Hindlimb muscle (tissue), 1 donor: ENCODE measurements at places on chromosomes 7 and 10.

DNA sequence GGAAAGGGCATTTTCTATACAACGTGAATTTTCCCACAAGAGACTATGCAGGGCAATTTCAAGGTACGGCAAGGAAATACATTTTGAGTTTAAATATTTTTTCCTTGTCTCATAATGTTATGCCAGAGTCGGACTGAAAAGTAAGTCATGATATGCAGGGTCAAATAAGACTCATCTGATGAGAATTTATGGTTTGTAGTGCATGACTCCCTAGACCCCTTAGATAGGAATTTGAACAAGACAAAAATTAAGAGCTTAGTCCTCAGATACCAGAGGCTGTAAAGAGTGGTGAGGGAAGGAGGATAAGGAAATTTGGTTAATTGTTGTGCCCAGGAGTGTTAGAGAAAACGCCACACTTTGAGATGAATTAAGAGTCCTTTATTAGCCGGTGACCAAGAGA is 616.6 kb downstream of the XPNPEP1 start:
- DNase-seq: no peak

- no peak for DNase-seq
Measured at GRCh38 chr7:140863867-140864266, 60.9 kb downstream of the BRAF start.

- no peak for DNase-seq
Measured at GRCh38 chr7:22671177-22671879, 55.7 kb upstream of the IL6 start.

DNA sequence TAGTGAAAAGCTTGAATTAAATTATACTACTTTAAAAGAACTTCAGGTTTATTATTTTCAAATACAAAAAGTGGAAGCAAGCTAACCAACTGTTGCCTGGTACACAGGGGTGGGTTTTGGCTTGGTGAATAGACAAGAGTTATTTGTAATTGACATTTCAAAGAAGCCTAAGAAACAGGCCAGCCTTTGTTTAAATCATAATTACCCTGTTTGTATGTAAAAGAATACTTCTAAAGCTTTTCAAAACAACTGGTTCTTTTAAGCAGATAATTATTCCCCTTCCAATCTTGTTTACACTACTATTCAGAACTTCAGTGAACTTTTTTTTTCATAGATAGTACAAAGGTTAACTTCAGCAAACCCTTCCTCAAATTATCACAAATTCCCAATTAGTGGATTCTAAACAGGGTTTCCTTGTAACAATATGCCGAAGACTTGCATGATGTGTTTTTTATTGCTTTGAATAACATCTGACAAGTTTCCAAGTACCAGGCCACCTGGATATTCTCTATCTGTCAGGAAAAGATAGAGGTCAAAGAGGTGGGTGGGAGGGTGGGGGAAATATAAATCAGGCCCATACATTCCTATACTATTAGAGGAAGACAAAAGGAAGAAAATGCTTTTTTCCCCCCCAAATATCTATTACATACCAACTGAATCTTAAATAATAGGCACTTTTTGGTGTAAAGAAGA is 20.4 kb downstream of the SSMEM1 start:
- DNase-seq: no peak

- DNase-seq: no peak
Measured at GRCh38 chr7:31896925-31897324, 173.3 kb downstream of the PDE1C start.

DNA sequence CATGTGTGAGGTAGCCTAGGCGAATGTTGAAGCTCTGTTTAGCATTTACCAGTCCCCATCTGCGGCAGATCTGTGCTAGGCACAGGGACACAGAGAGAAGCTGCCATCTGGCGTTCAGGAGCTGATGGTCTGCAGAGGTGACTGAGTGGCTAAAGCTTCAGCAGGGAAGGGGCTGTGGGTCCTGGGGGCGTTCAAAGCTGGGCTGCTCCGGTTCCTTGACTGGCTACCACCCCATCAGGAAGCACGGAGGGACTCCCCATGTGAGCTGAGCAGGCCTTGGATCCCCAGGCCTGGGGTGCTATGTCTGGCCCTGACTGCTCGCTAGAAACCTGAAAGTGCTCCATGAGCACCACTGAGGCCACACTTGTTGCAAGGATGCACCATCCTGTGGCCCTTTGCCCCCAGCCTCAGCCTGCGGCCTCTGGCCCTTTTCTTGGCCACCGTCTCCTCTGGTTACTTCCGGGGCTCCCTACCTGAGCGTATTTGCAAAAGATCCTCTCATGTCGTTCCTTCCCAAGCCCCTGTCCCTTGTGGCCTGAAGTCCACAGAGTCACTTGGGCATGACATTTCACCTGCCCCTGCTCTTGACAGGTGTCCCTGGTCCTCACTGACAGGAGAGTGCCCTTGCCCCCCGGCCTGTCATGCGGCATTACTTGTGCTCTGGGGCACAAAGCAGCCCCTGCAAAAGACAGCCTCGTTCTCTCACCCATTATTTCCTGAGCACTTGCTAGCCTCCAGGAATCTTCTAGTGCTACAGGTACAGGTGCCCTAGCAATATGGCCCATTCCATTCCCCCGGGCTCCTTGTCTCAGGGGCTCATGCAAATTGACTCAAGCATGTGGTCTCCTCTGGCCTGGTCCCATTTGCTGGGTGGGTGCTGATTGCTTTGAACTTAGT is 108.1 kb downstream of the GLRX3 start:
- no peak for DNase-seq

DNA sequence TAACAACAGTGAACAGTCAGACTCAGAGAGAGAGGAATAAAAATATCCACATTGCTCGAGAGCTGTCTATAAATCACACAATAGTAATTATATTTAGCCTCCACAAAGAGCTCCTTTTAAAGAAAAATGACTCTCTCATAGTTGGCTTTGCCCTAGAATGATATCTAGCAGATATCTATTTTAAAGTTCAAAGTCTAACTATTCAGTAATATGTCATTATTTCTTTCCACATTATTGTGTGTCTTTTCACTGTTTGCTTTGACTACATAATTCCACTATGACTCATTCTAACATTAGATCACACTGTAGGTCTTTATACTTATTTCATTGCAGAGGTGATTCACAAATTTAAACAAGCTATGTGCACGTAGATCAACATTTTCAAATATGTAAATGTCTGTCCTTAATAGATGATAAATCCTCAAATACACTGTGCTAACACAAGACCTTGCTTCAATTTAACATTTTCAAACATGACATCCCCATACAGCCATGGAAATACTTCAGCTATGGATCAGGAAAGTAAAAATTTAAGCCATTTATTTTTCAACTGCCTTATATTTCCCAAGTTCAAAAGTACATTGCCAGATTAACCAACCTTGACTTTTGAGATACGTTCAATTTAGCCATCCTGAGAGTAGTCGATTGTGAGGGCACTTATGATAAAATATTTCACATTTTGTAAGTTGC is 99.9 kb upstream of the AKR1E2 start:
- no peak for DNase-seq

GRCh38 chr7:100211342-100211780 is 8.4 kb upstream of the PVRIG start:
- no peak for DNase-seq

DNA sequence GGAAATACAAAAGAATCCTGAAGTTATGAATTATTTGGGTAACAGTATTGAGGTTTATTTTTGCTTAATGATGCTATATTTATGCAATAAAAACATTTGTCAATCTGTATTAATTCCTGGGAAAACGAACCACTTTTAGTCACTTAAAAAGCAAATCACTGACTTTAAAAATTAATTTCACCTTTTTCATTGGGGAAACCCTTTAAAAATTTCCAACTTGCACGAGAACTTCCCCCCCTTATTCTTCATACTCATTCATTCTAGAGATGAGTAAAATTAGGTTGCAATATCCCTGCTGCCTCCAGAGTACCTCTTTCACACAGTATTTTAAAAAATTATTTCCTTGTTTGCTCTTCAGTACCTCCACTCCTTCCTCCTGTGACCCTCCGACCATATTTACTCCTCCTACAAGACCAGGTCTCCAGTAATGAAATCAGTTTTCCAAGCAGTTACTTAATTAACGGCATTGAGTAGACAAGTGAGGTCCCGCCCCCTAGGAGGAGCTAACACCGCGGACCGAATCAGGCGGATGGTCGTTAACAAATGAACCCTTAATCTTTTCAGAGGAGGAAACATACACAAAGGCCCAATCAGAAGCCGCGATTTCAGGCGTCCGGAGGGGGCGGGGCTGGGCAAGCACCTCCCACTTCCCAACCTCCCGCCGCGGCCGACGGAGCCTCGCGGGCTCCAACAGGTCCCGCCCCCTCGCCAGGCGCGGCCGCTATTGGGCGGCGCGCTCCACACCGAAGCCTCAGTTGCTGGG is 465 bp upstream of the TRIM24 start:
- peak; percentile 98 for DNase-seq

- no peak for DNase-seq
Measured at GRCh38 chr10:50788951-50789945, 49.5 kb downstream of the ASAH2B start.

GRCh38 chr10:99529591-99530107 is 3.1 kb upstream of the NKX2-3 start:
- DNase-seq: no peak

GRCh38 chr10:37563715-37564108 is 293.7 kb downstream of the ZNF248 start:
- DNase-seq: no peak

DNA sequence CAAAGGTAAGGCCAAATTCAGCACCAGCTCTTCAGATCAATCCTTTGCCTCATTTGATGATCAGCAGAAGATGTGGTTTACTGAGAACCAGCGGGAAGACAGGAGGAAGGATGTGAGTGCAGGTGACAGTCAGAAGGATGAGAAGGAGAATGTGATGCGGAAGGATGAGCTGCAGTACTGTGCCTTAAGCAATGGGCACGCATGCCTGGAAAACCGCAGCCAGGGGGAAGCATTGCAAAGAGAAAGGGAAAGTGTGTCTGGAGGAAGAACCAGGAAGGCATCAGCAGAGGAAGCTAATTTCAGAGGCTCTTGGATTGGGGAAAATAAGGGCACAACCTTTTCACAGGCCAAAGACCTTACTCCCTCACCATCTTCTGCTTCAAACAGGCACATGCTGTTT is 25.7 kb downstream of the C10orf71 start:
- no peak for DNase-seq

DNA sequence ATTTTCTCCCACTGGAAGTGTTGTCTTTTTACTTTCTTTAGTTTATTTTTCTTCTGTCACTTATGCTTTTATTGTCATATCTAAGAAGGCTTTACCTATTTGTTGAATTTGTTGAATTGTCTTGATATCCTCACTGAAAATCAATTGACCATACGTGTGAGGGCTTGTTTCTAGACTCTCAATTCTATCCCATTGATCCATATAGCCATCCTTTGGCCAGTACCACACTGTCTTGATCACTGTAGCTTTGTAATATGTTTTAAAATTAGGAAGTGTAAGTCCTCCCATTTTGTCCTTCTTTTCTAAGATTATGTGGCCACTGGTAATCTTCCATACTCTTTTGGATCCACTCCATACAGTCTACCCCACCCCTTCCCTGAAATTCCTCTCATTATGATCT is 25.5 kb upstream of the MNX1 start:
- DNase-seq: no peak

- DNase-seq: peak; percentile 56
Measured at GRCh38 chr10:80133206-80133605, 676 bp downstream of the PLAC9 start.

DNA sequence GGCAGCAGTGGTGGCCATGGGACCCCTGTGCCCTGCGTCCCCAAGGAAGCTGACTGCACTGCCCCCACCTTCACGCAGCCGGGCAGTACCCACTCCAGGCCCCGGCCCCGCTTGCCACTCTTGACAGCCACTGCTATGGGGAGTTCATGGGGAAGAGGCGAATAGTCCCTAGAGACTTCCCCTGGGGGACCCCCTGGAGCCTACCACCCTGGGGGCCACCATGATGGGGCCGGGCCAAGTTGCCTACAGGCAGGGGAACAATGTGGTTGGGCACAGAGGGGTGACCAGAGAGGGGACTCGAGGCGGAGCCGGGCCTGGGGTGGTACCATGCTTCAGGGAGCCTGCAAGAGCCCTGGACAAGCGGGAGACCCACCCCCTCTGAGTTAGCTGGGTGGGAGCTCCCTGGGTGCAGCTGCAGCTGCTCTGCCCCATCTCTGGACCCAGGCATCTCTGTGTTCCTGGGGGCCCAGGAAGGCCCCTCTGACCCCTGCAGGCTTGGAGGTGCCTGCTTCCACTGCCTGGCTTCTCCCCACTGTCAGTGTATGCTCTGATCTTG is 567.6 kb downstream of the GRM8 start:
- DNase-seq: no peak

- no peak for DNase-seq
Measured at GRCh38 chr10:75904499-75905283, 473.3 kb downstream of the LRMDA start.

DNA sequence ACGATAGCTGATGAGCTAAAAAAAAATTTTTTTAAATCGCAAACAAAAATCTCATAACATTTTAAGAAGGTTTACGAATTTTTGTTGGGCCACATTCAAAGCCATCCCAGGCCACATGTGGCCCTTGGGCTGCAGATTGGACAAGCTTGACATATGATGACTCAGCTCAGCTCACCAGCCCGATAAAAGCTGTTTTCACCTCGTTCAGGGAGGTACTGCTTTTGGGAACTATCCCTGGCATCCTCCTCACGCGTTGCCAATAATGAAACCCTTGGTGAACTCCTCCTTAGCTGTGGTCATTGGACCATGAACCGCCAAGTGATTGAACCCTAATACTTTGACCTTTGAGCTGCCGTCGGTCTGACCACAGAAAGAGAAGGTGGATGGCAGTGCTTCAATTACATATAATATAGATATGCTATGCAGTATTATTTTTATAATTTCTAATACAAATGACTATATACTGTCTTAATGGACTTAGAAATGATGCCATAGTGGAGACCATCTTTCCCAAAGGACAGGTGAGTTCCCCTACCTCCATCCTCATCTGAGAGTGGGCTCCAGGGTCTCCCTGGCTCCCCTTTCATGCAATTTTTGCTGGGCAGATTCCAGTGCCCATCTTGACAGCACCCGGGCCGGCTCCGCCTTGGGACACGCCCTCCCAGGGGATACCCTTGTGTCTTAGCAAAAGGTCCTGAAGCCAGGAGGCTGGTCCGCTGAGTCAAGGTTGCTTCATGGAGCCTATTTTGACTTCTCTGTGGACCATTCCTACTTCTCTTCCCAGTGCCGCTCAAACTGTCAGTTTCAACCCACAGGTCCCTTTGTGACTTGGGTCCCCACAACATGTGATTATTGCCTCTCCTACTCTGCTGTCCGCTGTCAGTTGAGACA is 707.2 kb downstream of the PARD3 start:
- DNase-seq: no peak

GRCh38 chr10:104351061-104351702 is 2.5 kb upstream of the CFAP58 start:
- DNase-seq: no peak

DNA sequence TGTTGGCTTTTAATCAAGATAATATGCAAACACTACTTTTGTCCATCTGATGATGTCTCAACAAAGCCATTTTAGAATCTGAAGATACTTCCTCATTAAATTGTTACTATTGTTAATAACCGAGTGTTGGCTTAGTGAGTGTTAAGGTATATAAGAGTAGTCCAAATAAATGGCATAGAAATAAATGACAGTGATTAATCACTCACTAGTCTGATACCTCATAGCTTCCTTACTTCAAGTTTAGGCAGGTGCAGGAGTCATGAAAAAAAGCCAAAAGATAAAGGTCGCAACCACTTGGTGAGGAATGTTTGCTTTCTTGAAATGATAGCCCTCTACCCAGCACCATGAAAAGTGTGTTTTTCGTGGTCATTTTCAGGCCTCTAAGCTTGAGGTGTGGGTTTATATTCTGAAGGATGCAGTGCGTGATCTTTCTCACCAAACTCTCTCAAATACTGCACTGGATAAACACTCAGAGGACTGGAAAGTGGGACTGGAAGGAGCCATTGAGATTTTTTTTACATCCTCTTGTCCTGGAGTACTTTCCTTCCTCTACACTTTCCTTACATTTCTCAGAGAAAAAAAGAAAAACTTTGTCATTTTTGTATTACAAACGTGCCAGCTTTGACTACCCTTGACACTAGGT is 138.1 kb downstream of the KIAA1217 start:
- DNase-seq: no peak
